ENCODE measurements at places on chromosomes 2 and 18.

DNA sequence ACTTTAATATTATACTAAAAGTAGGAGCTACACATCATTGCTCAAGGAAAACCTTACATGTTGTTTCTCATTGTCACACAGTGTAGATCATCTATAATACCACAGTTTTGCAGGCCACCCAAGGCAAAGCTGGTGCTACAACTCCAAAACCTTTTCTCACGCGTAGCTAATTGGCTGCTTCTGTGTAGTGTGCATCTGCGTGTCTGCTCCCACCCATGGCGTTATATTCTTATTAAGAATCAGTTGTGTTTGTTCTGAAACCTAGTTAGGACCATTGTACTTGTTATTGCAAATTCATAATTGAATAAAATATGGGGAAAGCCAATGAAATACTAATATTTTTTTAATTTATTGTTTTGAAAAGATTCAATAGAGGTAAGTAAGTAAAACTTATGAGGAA, 83.9 kb downstream of the RBM43 start:
- DNase-seq, result no peak

DNA sequence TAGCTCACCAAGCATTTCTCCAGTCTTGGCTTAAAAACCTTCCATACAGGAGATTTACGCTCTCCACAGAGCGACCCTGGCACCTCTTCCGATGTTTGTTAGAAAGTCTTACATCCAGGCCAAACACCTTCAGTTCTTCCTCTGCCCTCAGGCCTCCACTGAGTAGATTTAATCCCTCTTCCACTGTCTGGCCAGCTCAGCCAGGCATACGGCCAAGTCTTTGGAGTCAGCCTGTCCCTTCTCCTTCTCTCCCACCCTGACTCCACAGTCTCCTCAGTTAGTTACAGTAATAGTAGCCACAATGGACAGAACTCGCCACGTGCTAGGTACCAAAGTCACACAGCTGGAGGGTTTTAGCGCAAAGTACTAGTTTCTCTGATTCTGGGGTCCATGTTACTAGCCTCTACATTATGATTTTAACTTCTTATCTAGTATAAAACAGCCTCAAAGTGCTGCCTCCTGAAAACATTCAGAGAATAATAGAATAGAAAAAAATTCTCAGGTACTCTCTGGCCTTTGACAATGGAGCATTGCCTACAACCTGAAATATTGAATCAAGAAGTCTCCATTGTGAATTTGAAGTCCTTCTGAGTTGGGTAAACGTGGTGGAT, 39.5 kb downstream of the THNSL2 start:
- no peak for DNase-seq

DNA sequence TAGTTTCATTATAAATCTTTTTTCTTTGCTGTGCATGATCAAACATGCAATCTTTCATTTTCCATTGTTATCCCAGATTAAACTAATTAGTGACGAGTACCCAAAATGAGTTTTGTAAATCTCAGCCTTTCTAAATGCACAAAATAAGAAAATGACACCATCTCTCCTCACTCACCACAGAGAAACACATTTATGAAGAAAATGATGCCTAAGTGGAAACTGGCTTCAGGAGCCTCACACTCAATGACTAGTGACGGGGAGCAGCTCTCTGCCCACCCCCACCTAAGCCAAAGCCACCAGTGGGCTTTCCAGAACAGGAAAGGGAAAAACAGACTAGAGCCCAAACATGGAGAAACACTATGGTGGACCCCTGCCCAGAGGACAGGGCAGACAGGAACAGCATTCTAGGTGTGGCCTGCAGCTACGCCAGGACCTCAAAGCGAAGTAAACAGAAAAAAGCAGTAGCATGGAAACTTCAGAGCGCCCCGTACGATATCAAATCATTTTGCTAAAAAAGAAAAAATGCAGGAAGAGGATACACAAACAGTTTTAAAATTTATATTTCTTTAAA, 113.5 kb downstream of the RBMS1 start:
- DNase-seq, result no peak

DNA sequence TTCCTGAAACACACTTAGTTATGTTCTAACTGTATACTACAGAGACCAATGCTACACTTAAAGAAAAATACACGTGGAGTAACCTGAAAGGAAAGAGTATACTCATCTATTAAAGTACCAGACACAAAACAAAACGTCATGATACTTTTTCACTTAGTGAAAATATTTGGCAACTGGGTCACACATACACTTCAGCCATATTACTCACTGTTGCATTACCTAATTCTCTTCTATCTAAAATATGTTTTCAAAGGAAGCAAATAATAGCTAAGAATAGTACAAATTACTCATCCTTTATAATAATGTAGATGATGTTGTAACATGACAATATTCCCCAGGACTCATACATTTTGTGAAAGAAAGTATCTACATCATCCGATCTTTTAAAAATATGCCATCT, 76.5 kb upstream of the EPB41L3 start:
- no peak for DNase-seq

GRCh38 chr2:188497726-188498125, 206.1 kb downstream of the GULP1 start:
- no peak for DNase-seq

DNA sequence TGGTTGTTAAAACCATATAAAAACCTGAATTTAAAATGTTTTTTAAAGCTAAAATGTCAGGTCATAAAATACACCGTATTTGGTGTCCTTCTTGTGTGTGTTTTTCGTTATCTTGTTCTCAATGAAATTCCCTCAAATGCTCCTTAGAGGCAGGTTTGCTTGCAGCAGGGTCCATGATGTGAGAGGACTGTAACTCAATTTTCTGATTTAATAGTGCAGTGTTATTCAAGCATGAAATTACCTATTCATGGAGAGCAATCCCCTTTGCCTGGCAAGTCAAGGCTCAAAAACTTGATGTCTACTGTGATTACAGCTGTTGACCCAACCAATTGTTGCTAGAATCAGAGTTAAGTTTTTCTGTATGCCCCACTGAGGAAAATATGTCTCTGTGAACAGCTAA, 318.2 kb downstream of the GALNT13 start:
- DNase-seq, result no peak
